Omental fat pad (tissue), 4 donors: ENCODE measurements at places on chromosomes 3 and 15. TPM values are rescaled to one million over a fixed set of nuclear protein-coding genes. Genes with fewer than 3 reads are reported as not detected.
A peak's percentile ranks its signal among the peaks of the same experiment; 100 is the strongest.

- DNase-seq = no peak
These were observed 103.2 kb downstream of the EPHB1 start for GRCh38 chr3:134898181-134898754.

The CLDN18 gene
- not detected for total RNA-seq

- DNase-seq = no peak
These were observed 48.9 kb upstream of the ZDHHC23 start for GRCh38 chr3:113898892-113899291.

GRCh38 chr3:58403513-58404109 is 30.0 kb downstream of the PDHB start:
- no peak for DNase-seq

The SPTBN5 gene
- total RNA-seq = 1.1 TPM

DNA sequence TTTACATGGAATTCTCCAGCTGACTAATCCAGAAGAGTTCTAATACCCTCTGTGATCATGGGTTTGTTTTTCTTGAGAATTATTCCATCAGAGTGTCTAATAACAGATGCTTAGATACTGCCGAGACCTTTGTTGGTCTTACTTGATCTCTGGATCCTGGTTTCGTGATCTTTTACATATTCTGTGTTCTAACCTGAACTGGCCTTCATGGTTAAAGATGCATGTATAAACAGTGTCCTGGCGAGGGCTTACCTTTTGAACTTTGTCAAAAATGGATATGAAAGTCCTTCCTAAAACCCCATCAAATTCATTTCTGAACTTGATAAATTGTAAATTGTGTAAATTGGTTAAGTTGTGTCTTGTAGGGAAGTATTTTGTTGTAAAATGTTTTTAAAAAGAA is 24.8 kb downstream of the UBE2Q2 start:
- DNase-seq = no peak

The ATP6V1A gene
- total RNA-seq = 53.4 TPM

- DNase-seq = no peak
These were observed 26.9 kb downstream of the PIERCE2 start for GRCh38 chr15:55434989-55435825.

GRCh38 chr3:17232442-17232841 is 347.7 kb downstream of the PLCL2 start:
- DNase-seq = no peak

The SYNPR gene
- total RNA-seq = not detected

- no peak for DNase-seq
These were observed 16.5 kb upstream of the FGF7 start for GRCh38 chr15:49406352-49407118.

DNA sequence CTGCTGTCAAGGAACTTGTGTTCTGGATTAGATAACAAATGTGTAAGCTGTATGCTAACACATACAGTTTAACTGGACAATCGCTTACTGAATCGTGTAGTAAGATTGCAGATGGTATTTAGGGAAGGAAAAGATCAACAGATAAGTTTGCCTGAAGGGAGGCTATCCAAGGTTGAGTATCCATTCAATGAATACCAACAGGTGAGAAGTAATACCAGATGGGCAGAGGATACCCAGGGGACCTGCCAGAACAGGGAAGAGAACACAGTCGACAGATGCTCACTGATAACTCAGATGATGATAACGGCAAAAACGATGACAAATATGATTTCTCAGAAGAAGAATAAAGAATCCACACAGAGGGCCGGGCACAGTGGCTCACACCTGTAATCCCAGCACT is 3.2 kb upstream of the UACA start:
- no peak for DNase-seq

- DNase-seq = no peak
These were observed 10.7 kb downstream of the KIF23 start for GRCh38 chr15:69424748-69425413.

GRCh38 chr3:119635719-119636118 is 24.7 kb downstream of the POPDC2 start:
- no peak for DNase-seq

The LACTB gene
- total RNA-seq = 38.5 TPM

GRCh38 chr3:175672119-175672689 is 813.1 kb downstream of the NAALADL2 start:
- DNase-seq = no peak

GRCh38 chr3:12909710-12910109 is 68.3 kb upstream of the RPL32 start:
- DNase-seq = no peak

DNA sequence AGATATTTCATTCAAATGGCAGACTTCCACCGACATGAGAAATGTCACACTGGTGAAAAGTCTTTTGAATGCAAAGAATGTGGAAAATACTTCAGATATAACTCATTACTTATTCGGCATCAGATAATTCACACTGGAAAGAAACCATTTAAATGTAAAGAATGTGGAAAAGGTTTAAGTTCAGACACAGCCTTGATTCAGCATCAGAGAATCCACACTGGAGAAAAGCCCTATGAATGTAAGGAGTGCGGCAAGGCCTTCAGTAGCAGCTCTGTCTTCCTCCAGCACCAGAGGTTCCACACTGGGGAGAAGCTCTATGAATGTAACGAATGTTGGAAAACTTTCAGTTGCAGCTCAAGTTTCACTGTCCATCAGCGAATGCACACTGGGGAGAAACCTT is 8.6 kb upstream of the ZNF621 start:
- DNase-seq = no peak

GRCh38 chr15:40990789-40991188 is 37.5 kb downstream of the CHAC1 start:
- no peak for DNase-seq

- DNase-seq = no peak
These were observed 86.2 kb downstream of the RFTN1 start for GRCh38 chr3:16427103-16427965.

- DNase-seq = no peak
These were observed 9.1 kb downstream of the PLA2G4D start for GRCh38 chr15:42085236-42085605.

DNA sequence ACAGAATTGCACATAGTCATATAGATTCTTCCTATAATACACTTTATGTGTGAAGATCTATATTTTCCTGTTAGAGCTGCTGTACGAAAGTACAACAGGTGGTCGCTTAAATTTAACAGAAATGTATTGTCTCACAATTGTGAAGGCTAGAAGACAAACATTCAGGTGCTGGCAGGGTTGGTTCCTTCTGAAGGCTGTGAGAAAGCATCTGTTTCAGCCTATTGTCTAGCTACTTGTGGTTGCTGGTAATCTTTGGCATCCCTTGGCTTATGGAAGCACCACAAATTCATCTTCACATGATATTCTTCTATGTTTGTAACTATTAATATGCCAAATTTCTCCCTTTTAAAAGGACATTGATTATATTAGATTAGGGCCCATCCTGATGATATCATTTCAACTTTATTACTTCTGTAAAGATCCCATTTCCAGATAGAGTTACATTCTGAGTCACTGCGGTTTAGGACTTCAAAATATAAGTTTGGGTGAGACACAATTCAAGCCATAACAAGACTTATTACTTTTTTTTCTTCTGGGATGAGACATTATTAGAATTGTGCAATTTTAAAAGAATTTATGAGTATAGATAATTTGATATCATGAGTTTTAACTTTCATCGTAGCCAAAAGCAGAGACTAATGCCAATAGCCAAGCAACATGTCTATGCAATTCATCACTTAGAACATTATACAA is 248.1 kb upstream of the BCHE start:
- DNase-seq = no peak

DNA sequence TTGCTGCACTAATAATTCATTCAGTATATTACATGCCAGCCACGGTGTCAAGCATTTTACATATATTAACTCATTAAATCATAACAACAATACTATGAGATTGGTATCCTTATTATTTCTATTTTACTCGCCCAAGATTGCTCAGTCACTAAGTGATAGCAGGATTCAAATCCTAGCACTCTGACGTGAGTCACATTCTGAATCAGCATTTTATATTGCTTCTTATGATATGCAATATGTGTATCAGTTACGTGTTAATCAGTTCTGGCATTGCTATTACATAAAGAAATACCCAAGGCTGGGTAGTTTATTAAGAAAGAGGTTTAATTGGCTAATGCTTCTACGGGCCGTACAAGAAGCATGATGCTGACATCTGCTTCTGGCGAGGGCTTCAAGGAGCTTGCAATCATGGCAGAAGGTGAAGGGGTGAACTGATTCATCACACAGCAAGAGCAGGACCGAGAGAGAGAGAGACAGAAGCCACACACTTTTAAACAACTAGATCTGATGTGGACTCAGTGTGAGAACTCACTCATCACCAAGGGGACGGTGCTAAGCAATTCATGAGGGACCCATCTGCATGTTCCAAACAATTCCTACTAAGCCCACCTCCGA is 166.5 kb upstream of the TMCO5A start:
- no peak for DNase-seq

DNA sequence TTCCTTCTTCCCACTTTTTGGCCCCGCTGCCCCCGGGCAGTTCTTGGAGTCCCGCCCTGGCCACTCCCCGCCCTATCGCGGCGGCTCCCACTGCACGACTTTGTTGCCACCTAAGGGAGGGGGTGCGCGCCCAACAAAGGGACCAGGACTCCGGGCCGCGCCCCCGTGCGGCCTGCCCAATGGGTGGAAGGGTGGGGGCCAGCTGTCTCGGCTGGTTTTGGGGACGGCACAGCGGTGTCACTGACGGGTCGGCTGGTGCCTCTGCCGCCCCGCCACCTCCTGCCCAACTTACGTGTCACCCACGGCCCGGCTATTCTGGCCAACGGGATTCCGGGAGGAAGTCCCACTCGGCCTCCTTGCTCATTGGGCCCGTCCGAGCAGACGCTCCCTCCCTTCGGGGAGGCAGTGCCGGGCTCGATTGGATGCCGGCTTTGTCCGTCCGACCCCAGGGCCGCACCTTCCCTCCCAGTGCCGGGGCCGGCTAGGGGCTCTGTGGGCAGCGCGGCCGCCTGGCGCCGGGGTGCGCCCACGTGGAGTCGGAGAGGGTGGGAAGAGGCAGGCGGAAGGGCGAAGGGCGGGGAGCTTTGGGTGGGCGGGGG is at the start of gene GOLIM4:
Gene GOLIM4, minus strand, starts transcription at position 314 of the 599 bp plus-strand sequence. CDS start 639 bp downstream, outside the sequence.
- DNase-seq = peak; percentile 69

DNA sequence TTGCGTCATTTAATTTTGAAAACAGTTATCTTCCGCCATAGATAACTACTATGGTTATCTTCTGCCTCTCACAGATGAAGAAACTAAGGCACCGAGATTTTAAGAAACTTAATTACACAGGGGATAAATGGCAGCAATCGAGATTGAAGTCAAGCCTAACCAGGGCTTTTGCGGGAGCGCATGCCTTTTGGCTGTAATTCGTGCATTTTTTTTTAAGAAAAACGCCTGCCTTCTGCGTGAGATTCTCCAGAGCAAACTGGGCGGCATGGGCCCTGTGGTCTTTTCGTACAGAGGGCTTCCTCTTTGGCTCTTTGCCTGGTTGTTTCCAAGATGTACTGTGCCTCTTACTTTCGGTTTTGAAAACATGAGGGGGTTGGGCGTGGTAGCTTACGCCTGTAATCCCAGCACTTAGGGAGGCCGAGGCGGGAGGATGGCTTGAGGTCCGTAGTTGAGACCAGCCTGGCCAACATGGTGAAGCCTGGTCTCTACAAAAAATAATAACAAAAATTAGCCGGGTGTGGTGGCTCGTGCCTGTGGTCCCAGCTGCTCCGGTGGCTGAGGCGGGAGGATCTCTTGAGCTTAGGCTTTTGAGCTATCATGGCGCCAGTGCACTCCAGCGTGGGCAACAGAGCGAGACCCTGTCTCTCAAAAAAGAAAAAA is 1.2 kb downstream of the B2M start:
- peak; percentile 40 for DNase-seq

The COL6A5 gene
- not detected for total RNA-seq

The GOLGA6L10 gene
- 0.72 TPM for total RNA-seq

DNA sequence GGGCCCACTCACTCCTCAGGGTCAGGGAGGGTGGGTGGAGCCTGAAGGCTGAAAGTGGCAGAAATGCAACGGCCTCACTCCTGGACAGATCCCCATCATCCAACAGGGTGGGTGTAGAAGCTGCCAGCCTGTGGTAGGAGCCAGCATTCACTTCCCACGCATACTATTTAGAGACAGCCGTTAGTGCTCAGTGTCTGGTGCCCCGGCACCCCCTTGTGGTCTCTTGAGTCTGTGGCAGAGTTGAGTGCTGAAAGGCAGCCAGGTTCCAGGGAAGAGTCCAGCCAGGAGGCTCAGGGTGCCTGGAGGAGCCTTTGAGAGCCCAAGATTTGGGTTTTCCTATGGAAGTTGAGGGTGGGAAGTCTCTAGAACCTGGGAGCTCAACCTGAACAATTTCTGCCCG is 2.1 kb upstream of the GNAT1 start:
- peak; percentile 58 for DNase-seq

GRCh38 chr3:144583871-144584270 is 612.2 kb downstream of the DIPK2A start:
- DNase-seq = no peak

The CALML4 gene
- 9.3 TPM for total RNA-seq

The PPCDC gene
- 9.7 TPM for total RNA-seq

- DNase-seq = no peak
These were observed 31.8 kb downstream of the GPR171 start for GRCh38 chr3:151171145-151171757.

- DNase-seq = no peak
These were observed 242.3 kb upstream of the ICE2 start for GRCh38 chr15:60721257-60721626.

DNA sequence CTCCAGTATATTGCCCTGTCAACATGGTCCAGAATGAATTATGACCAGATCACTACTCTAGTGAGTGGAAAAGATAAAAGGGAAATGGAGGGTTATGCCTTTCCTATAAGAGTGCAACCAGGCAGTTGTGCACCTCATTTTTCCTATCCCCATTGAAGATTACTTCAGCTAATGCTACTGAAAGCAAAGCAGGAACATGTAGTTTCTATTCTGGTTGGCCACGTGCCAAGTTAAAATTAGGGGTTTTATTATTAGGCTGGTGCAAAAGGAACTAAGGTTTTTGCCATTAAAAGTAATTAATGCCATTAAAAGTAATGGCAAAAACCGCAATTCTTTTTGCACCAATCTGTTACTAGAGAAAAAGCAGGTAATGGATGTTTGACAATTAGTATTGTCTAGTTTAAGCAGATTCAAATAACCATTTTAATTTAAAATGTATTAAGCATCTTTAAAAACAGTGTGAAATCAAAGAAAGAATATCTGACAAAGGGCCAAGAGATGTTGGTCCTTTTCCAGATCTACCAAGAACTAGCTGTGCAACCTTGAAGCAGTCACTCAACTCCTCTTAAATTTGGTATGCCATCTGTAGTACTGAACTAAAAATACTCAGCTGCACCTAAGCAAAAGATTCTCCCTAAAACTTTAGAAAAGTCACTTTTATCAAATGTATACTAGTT is 567.5 kb upstream of the CCDC54 start:
- DNase-seq = no peak

The BAHD1 gene
- 12.4 TPM for total RNA-seq

The TIMP4 gene
- 145 TPM for total RNA-seq

GRCh38 chr3:173501931-173502489 is 104.5 kb downstream of the NLGN1 start:
- no peak for DNase-seq

The GAP43 gene
- not detected for total RNA-seq

The CRABP1 gene
- total RNA-seq = not detected

GRCh38 chr3:27718459-27718858 is 3.7 kb downstream of the EOMES start:
- DNase-seq = no peak

GRCh38 chr3:168072323-168072650 is 23.4 kb downstream of the GOLIM4 start:
- DNase-seq = no peak
